ENCODE measurements at places on chromosomes 7 and 10.

DNA sequence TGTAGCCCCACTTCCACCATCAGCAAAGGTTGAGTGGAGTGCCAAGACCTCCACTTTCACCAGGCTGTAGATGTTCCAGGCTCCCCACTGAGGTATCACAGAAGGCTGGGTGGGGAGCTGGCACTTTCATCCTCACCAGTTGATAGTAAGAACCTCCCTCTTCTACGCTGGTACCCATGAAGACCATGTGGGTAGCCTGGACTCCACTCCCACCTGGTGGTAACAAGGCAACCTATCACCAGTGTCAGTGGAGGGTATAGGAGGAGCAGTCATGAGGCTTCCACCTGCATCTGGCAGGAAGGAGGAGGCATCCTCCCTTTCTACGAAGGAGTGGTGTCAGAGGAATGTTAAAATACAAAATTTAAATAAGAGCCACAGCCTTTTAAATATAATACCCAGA lies 4.4 kb downstream of the SMIM30 start:
- DNase-seq: no peak

DNA sequence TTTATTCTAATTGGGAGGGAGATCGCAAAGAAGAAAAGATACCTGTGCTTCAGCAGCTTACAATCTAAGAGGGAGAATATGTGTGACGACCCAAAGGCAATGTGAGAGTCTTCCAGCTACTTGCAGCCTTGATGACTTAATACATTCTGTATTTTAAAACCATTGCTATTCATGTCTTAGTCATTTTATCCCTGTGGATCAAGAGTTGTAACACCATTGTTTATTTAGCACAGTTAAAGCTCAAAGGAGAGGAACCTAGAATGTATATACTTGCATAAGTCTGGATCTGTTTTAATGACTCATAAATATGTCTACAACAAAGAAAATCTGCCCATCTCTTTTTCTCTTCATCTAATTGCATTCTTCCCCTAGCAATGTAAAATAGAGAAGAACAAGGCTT lies 117.9 kb upstream of the DLX6 start:
- no peak for DNase-seq

DNA sequence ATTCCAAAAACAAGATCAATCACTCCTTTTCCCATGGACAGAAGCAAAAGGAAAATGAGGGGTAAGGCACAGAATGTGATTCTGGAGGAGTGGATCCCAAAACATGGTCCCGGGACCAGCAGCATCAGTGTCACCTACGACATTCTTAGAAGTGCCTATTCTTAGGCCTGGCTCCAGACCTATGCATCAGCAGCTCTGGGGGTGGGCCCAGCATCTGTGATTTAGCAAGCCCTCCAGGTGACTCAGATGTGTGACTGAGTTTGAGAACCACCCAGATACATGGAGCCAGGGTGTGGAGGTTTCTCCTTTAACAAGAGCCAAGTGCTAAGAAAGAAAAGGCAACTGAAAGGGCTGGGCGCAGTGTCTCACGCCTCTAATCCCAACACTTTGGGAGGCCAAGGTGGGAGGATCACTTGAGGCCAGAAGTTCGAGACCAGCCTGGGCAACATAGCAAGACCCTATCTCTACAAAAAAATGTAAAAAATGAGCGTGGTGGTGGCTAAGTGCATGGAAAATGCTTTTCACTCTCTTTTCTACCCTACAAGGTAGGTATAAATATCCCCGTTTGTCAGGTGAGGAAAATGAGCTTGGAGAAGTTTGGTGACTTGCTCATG lies 17.1 kb upstream of the ARPC1A start:
- DNase-seq: no peak

DNA sequence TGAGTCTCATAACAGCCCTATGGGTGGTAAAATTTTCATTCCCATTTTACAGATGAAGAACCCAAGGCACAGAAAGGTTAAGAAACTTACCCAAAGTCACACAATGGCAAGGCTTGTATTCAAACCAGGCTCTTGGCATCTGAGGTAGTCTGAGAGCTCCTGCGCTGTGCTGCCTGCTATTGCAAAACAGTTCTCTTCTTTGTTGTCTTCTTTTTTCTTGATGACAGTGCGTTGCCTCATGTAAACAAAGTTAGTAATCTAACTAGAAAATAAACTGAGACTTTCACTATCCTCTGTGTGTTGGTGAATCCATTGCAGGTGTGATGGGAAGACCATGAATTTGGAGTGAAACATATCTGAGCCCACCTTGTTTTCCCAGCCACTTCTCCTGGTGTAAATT lies 240.8 kb downstream of the PTEN start:
- DNase-seq: no peak

GRCh38 chr10:120970595-120971529 lies 119.7 kb downstream of the WDR11 start:
- no peak for DNase-seq

GRCh38 chr7:121198502-121198901 lies 130.3 kb upstream of the WNT16 start:
- DNase-seq: no peak

Data from activated T-cell treated with anti-CD3 and anti-CD28 coated beads for 4 hours (primary cell).